ENCODE measurements at places on chromosomes 2 and 18.
A peak's percentile ranks its signal among the peaks of the same experiment; 100 is the strongest.

DNA sequence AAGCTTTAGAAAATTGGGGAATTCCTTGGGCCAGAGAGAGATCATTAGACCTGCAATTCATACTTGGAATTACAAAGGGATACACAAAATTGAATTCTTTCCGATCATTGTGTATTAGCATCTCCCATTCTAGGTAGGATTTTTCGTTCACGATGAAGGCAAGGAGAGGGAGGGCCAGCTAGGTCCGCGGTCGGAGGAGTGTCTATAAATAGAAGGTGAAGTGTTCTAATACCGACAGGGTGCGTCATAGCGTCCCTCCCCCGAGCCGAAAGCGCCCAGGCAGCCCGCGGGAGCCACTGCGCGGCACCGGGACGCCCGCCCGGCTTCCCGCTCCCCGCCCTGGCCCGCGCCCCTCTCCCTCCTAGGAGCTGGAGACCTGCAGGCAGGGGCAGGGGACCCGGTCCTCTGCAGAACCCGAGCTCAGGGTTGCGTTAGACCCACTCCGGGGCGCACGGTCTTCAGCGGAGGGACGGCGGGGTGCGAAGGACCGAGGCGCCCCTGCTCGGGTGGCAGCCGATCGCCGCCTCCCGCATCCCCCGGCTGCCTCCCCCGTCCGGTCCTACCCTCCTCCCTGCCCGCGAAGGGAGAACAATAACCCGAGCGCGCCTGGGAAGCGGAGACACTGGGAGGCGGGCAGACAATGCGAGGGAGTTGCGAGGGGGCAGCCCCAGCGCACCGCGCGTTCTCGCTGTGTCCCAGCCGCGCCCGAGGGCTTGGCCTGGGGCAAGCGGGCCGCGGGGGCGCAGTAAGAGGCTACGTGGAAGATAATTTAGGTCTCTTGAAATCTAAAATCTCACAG is 114.2 kb upstream of the SERTAD2 start:
- peak; percentile 94 for DNase-seq

DNA sequence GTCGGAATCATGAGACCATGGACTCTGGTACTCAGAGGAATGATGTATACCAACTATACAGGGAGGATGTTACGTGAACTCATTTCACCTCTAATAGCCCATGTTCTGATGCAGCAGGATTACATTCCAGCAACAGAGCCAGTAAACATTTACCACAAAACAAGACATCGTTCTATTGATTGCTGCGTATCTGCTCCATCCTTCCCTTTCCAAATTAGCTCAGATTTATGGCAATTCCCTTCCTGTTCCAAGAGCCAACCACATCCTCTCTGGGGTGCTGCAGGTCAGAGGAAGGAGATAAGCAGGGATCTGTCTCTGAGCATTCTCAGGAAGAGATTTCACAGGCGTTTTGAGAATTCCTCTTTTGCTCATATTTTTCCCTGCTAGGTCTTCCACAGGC is 98.3 kb downstream of the KLF7 start:
- DNase-seq, result no peak

GRCh38 chr2:70962211-70962884 is 16.1 kb upstream of the ANKRD53 start:
- no peak for DNase-seq

GRCh38 chr18:51235009-51235789 is 37.7 kb upstream of the MEX3C start:
- no peak for DNase-seq

DNA sequence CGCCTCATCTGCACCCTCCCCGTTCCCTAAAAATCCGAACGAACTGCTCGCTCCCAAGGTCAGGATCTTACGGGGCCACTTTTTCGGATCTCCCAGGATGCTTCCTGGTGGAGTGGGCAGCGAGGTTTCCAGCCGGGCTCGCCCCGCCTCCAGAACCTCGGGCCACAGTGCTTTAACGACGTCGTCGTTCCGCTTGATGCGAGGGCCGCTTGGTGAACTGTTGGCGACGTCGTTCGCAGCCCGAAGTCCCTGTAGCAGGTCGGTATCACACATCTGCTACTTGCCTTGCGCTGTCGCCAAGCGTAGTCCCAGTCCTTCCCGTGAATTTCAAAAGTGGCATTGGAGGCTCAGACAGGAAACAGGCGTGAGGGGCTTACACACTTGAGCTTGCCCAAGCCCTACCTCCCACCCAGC is 15.3 kb downstream of the EVX2 start:
- no peak for DNase-seq

DNA sequence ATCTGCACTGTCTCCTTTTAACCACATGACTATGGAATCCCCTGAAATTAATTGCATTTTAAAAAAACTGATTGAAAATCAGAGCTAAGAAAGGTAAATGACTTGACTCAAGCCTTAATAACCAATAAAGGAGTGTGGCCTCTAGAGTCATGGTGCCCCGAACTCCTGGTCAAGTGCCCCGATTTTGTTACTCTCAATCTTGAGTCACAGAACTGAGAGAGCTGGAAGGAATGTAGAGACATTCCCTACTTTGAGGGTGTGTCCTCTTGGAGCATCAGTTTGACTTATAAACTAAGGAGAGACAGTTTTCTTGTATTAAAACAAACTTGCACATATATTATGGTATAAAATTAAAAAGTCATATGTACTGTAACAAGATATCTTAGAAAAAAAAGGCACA is 2.4 kb downstream of the WDR43 start:
- DNase-seq, result no peak

DNA sequence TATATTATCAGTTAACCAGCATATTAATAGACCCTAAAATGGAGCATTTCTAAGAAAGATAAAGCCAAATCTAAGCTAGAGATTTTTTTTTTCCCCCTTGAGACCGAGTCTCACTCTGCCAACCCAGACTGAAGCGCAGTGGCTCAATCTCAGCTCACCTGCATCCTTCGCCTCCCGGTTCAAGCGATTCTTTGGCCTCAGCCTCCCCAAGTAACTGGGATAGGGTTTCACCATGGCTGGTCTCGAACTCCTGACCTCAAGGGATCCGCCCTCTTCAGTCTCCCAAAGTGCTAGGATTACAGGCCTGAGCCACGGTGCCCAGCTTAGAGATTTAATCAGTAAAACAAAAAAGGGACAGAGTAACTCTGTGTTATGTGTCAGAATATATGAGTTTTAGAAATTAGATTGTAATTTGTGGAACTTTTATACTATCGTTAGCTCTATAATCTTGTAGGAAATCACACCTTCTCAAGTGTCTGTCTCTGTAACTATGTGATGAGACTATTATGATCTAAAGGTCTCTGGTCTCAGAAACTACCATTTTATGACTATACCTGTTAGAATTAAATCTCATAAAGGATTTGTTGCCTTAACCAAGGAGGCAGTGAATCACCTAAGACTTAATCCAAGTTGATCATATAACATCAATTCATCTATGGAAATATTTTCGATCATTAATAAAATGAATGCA is 34.0 kb downstream of the YWHAQ start:
- DNase-seq, result no peak

- no peak for DNase-seq
These were observed 20.5 kb downstream of the THAP4 start for GRCh38 chr2:241616168-241617125.

- DNase-seq, result no peak
These were observed 72.3 kb downstream of the SPATS2L start for GRCh38 chr2:200378652-200379290.

DNA sequence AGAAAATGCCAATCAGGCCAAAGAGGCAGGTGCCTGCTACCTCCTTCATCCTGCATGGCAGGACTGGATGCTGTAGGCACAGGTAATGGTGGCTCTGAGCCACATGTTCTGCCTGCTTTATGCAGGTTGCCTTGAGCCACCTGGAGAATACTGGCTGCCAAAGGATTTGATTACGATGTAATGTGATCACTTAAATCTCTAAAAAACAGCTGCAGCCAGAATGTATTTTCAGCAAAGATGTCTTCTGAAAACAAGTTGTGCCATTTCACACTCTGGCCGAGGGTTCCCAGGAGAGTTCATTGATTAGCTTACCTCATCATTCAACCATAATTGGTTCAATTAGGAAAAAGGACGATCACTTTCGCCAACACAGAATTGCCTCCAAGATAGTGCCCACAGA is 17.9 kb upstream of the MSGN1 start:
- no peak for DNase-seq

DNA sequence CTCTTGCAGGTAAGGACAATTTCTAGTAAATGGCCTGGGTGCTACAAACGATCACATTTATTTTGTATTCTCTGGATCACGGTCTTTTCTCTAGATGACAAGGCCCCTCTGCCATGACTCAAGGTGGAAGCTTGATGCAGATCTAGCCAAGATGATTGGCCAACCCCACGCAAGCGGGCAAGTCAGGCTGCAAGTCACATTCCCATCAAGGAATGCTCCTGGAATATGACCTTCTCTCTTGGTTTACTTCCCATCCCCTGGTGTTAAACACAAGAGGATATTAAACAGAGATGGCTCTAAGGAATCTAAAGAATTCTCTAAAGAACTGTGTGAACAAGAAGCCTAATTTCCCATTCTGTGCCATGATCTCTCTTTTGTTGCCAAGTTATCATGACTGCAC is 97.3 kb upstream of the SERPINE2 start:
- DNase-seq, result no peak

DNA sequence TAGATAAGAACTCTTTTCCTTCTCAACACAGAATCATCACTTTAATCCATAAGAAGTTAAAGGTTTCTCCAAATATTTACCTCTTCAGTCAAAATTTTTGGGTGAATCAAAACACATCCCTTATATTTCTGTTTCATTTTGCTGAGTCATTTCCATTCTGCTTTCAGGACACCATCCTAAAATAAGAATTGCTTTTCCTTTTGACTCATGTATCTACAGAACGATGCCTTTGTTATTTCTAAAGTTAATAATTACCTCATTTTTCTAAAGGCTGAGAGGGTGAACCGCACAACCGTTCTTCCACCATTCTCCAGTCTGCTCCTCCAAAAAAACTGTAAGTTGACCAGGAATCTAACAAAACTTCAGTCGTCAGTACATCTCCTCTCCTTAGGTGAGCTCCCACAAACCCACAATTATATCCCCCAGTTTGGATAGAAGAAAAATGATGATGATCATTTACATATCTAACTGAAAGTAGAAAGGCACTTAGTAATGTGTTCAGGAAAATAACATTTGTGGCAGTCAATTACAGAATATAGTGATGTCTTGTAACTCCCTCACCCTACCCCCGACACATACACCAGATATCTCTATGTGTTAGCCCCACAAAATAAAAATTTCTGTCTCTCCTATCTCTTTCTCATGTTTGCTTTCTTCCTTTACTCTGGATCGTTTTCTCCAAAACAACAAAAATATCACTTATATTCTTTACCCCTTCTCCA is 162.5 kb downstream of the RAD51AP2 start:
- no peak for DNase-seq

DNA sequence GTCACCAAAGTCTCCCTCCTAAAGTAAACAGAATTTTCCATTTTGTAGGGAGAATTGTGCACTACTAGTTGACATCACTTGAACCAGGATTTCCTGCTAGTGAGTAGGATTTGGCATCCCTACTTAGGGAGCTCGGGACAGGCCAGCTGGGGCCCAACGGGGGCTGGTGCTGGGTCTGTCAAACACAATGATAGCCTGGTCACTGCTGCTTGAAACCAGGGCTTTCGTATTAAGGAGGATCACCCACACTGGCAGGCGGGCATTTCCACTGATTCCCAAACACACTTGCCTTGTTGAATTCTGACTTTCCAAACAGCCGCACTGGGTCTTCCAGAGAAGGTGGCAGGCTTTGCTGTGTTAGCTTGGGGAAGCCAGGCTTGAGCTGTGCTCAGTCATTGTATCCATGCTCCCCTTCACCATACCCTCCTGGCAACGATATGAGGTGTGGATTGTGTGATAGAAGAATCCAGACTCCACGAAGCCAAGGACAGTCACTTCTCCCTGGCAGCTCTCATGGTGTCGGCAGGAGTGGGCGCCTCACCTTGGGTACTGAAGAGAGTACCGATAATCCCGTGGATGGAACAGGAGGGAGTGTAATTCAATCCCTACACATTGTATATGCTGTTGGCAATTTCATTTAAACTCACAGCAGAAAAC is 7.5 kb downstream of the GDF7 start:
- DNase-seq, result no peak

DNA sequence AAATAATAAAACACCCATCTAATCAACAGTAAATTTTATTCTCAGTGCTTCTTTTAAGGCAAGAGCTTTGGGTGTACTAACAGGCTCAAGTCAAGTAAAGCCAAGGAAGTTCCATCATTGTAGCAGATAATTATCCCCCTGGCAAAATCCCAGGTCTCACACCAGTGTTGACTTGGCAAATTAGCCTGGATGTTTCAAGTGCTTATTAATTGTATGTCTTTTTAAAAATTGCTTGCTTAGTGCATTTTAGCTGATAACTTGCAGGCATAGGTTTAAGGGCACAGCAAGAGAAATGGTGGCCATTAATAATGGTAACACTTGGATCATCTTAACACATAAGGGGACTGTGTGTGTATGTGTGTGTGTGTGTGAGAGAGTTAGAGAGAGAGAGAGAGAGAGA is 42.0 kb upstream of the FMNL2 start:
- DNase-seq, result no peak

- no peak for DNase-seq
These were observed 297.8 kb upstream of the SESTD1 start for GRCh38 chr2:179562330-179562885.

DNA sequence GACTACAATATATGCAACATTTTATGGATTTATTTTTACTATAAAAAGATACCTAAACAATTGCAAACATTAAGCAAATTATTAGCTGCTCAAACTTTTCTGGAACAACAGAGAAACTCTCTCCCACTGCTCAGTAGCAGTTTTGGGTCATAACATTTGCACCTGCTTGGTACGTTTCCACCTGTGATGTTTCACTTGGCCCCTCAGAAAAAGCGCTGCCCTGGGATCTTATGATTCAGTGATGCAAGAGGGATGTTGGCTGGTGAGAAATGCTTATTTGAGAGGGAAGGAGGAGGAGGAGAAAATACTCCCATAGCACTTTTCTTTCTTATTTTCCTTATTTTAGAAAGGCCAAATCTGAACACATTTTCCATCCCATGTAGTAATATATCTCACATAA is 9.2 kb downstream of the IRS1 start:
- no peak for DNase-seq

GRCh38 chr2:106085181-106085940 is 108.7 kb downstream of the UXS1 start:
- DNase-seq, result no peak

GRCh38 chr18:32042337-32042736 is 23.7 kb downstream of the RNF125 start:
- DNase-seq, result no peak
